Right ventricle myocardium superior (tissue), 1 donor: ENCODE measurements at places on chromosomes 1 and 21.

GRCh38 chr1:197285526-197286205 lies 17.6 kb downstream of the CRB1 start:
- DNase-seq, result no peak

DNA sequence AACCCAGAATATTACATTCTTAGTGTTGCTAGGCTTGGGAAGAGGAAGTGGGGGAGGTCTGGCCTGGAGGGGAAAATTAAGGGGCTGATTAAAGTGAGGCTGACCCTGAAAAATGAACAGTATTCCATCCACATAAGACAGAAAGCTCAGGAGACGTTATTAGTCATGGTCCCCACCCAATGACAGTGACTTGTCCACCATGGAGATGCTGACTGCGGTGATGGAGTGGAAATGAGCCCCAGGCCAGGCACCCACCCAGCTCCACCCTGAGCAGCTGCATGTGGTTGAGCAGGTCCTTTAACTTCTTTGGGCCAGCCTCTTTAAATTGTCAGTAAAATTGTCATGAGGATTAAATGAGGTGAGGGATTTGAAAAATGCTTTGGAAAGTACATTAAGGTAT lies 1.4 kb upstream of the SPRR4 start:
- no peak for DNase-seq

DNA sequence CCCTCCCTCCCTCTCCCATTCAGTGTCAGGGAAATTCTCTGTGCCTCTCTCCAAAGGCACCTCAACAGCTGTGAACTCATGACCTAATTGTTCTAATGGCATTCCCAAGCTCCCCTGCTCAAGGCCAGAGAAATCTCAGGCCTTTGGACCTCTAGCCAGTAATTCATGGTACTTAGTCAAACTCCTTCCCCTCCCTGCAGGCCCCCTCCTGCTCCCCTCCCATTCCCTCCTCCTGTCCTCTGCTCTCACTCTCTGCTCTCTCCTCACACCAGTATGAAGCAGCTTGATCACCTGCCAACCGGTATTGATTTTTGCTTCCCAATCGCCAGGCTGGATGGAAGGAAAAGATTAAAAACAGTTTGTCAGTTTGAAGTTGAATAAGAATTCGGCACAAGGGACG lies 370.5 kb upstream of the PBX1 start:
- DNase-seq, result no peak

- no peak for DNase-seq
These were observed 190.4 kb downstream of the RGS7 start for GRCh38 chr1:241166625-241167024.

- DNase-seq, result no peak
These were observed 89.1 kb downstream of the BCAR3 start for GRCh38 chr1:93592551-93592949.

- DNase-seq, result no peak
These were observed 219.2 kb downstream of the FOXD2 start for GRCh38 chr1:47656719-47657685.

GRCh38 chr1:204572923-204573922 lies 57.0 kb downstream of the MDM4 start:
- DNase-seq, result no peak

DNA sequence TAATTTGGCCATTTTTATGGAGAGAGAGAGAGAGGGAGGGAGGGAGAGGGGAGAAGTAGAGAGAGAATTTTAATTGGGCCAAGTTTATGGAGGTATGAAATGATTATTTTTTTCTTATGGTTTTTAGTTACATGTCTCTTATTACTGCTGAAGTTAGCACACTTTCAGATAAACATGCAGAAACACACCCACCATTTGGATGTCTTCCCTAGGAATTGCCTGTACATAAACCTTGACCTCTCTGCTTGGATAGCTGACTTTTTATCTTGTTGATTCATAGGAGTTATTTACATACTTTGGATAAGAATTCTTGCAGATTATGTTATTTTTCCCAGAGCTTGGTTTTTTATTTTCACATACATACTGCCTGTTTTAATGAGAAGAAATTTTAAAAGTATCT lies 310.2 kb upstream of the ADAMTS5 start:
- DNase-seq, result no peak

DNA sequence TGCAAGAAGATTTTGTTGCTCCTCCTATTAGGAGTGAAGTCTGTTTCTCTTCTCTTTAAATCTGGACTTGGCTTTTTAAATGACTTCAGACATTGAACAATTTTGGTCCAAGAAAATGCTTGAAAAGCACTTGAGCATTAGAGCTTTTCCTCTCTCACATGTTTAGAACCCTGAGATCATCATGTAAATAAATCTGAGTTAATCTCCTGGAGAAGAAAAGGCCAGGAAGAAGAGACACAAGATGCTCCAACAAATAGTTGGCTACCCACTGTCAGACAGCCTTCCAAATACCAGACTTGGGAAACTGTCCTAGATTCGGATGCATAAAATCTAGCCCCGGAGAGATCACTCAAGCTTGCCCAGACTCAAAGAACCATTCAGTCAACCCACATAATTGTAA lies 1353.1 kb upstream of the ADGRL4 start:
- no peak for DNase-seq

- no peak for DNase-seq
These were observed 60.1 kb upstream of the CYP2J2 start for GRCh38 chr1:59986516-59987310.

DNA sequence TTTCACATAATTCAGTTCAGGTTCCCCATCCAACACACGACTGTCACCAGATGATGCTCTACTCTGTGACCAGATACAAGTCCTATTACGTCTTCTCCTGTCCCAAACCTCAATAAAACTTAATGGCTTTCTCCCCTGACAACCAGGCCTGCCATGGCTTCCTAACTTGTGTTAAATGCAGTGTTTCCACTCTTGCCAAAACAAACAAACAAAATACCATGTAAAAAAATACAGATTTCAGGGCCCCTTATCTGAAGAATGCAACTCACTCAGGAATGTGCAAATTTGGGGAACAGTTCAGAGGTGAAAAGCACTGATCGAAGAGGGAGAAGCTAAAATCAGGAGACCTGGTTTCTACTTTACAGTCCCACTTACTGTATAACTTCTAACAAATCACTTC lies 863 bp upstream of the NUF2 start:
- DNase-seq, result no peak

- no peak for DNase-seq
These were observed 10.4 kb upstream of the TSPAN2 start for GRCh38 chr1:115099693-115100050.

DNA sequence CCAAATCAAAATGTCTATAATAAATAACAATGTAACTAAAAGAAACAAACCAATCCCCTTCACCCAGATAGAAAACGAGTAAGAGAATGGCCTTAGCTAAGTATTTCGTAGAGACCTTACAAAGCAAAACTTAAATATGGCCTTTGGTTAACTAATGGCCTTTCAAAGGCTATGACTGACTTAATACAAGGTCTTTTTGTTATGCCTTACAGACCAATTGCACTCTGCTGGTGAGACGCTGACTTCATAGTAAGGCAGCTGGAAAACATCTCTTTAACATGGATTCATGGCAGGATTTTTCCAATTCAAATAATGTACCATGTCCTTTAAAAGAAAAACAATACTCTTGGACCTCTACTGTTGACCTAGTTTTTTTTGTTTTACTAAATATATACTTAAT lies 15.8 kb upstream of the TBCE start:
- DNase-seq, result no peak

- DNase-seq, result no peak
These were observed 6.8 kb downstream of the LAMC1 start for GRCh38 chr1:183030053-183030452.

DNA sequence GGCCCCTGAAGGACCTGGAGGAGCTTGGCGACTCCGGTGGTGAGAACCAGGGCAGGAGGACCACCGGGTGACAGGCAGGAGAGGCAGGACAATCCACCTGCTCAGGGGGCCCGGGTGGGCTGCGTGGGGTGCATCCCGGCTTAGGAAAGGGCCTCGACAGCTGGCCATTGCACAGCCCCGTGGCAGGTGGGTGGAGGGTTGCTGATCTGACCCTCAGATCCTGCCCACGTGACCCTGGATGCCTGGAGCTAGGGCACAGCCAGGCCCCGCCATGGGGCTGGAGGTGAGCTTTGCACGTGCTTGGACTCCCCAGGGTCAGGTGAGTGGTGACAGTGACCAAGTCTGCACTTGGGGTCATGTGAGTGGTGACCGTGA lies 35.5 kb upstream of the SLC19A1 start:
- DNase-seq, result no peak

DNA sequence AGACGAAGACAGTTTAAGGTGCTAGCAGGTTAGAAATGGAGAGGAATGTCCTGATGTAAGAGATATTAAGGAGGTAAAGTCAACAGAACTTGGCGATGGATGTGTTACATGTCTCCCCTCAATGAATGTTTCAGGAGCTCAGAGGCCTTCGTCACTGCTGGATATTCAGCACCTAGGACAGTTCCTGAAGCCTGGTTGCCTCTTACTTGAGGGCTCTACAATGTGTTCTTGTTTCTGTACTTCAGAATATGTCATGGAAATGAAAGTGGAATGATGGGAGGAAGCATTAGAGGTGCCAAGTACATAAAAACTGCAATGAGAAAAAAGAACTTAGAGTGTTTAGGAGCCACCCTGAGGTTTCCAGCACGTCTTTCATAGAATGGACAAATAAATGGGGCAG lies 17.7 kb downstream of the TNR start:
- no peak for DNase-seq

GRCh38 chr1:175043824-175044223 lies 20.6 kb upstream of the MRPS14 start:
- no peak for DNase-seq

- DNase-seq, result no peak
These were observed 82.6 kb upstream of the EDEM3 start for GRCh38 chr1:184836934-184837895.

- no peak for DNase-seq
These were observed 10.3 kb upstream of the L1TD1 start for GRCh38 chr1:62184336-62184735.

GRCh38 chr1:10431070-10431730 lies 967 bp downstream of the CENPS start:
- DNase-seq, result no peak

DNA sequence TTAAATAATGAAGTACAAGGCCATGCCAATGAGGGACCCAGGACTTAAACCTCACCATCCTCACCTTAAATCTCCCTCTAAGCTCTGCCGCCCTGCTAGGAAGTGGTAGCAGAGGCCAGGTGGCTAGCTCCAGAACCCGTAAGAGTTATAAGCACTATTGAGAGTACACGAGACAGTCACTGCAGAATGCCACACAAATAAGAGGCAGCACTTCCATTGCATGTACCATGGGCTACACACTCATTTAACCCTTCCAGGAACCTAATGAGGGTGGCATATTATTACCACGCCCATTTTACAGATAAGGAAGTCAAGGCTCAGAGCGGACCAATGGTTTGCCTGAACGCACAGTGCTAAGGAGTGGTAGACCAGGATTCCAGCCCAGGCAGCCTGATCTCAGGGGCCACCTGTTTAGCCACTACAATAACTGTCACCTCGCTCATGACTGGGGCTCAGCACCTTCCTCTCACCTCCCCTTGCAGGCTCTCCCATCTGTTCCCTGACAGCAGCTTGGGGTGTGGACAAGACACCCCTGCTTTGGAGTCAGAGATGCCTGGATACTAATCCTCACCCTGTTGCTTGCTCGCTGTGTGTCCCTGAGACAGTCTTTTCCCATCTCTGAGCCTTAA lies 54.8 kb upstream of the ID3 start:
- DNase-seq, result no peak
